Stomach (tissue), 19 donors: ENCODE measurements at places on chromosomes 3 and 15. TPM values are rescaled to one million over a fixed set of nuclear protein-coding genes. Genes with fewer than 3 reads are reported as not detected.

The ZNF860 gene
- 1.2 TPM for total RNA-seq

The FBN1 gene
- total RNA-seq: 53.0 TPM

The ULK4 gene
- total RNA-seq: 150 TPM

The UTS2B gene
- not detected for total RNA-seq

The UNC13C gene
- total RNA-seq: 6.4 TPM

The PLSCR5 gene
- total RNA-seq: not detected

The CEP70 gene
- 17.8 TPM for total RNA-seq

The NLGN1 gene
- total RNA-seq: 10.3 TPM

DNA sequence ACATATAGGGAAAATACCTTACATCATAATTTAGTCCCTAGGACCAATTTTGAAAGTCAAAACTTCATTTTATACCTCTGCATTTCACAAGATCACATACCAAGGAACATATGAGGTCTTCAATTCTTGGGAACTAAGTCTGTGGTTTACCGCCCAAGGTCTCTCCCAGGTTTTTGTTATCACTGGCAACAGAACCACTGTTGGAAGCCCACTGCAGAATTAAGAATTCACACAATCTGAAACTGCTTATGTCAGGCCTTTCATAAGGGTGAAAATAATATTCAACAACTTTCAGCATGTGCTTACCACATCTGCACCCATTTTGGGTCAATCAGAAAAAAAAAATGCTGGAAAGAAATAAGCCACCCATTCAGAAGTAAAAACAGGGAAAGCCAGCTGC, 107.2 kb upstream of the MME start:
- H3K36me3 ChIP-seq: no peaks in the 10 kb centered on the region
- no peaks in the 10 kb centered on the region for H3K4me1 ChIP-seq
- no peak overlapping the region for H3K27ac ChIP-seq
- no peaks in the 10 kb centered on the region for H3K27me3 ChIP-seq
- no peak for DNase-seq
- no peak overlapping the region for H3K4me3 ChIP-seq

DNA sequence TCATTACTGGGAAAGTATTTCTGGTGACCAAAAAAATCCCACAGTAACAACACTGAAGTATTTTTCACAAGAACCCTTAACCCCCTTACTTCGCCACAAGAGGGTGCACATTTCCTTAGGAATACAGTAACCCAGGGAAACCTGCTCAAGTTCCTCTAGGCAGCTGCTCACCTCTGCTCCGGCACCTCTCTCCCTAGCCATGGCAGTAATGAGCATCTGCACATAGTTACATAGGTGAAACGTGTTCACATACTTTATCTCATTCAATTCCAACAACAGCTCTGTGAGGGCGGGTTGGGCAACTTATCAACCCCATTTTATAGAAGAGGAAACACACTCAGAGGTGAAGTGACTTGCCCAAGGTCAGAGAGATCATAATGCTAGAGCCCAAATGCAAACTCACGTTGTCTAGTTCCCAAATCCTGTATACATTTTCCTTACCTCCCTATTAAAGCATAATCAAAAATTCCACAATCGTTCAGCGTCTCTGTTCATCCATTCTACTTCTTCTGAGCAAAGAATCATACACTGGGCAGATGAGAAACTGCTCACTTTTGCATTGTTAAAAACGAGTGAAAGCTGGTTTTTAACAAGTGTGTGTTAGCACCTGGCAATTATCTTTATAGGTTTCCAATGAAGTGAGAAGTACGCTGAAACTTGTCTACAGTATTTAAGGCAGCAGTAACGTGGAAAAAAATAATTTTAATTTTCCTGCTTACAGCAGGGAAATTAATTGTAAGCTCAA, 90.7 kb downstream of the IGF2BP2 start:
- no peaks in the 10 kb centered on the region for H3K36me3 ChIP-seq
- H3K4me1 ChIP-seq: peaks cover 13% of the 10 kb centered on the region
- no peak overlapping the region for H3K4me3 ChIP-seq
- no peaks in the 10 kb centered on the region for H3K27me3 ChIP-seq
- H3K27ac ChIP-seq: no peak overlapping the region

- DNase-seq: no peak
- no peak overlapping the region for H3K4me3 ChIP-seq
- H3K36me3 ChIP-seq: no peaks in the 10 kb centered on the region
- H3K27ac ChIP-seq: no peak overlapping the region
Observed at GRCh38 chr3:139957844-139958243, 22.9 kb downstream of the CLSTN2 start.

GRCh38 chr3:128340198-128340903, 126.3 kb downstream of the DNAJB8 start:
- H3K4me3 ChIP-seq: no peak overlapping the region
- H3K27ac ChIP-seq: no peak overlapping the region
- peaks cover 15% of the 10 kb centered on the region for H3K4me1 ChIP-seq
- no peaks in the 10 kb centered on the region for H3K27me3 ChIP-seq
- H3K36me3 ChIP-seq: peaks cover 11% of the 10 kb centered on the region

GRCh38 chr3:101193957-101194356, 126.4 kb downstream of the IMPG2 start:
- H3K4me3 ChIP-seq: no peak overlapping the region
- no peak for DNase-seq
- no peaks in the 10 kb centered on the region for H3K27me3 ChIP-seq
- no peaks in the 10 kb centered on the region for H3K4me1 ChIP-seq
- no peak overlapping the region for H3K27ac ChIP-seq
- no peaks in the 10 kb centered on the region for H3K36me3 ChIP-seq

- no peak overlapping the region for H3K4me3 ChIP-seq
- H3K4me1 ChIP-seq: no peaks in the 10 kb centered on the region
- H3K27me3 ChIP-seq: no peaks in the 10 kb centered on the region
- DNase-seq: no peak
- no peaks in the 10 kb centered on the region for H3K36me3 ChIP-seq
Observed at GRCh38 chr15:81357180-81357686, 16.8 kb downstream of the TMC3 start.

GRCh38 chr15:97146929-97147870, 813.3 kb upstream of the ARRDC4 start:
- no peak overlapping the region for H3K4me3 ChIP-seq
- no peaks in the 10 kb centered on the region for H3K27me3 ChIP-seq
- no peaks in the 10 kb centered on the region for H3K4me1 ChIP-seq
- DNase-seq: no peak

DNA sequence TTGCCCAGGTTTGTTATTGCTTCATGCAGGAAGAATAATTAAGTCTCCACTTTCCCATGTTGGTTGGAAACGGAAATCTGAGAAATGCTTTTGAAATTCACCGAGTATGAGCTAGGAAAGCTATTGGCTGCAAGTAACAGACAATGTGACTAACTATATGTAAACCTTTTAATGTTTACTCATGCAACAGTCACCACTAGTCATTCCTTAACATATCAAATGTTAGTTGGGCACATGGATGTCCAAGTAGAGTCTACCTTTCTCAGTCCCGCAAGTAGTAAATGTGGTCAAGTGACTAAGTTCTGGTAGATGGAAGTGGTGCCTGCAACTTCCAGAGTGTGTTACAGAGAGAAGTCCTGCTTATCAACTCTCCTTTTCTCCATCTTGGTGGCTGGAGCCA, 52.5 kb downstream of the KLF15 start:
- H3K27ac ChIP-seq: no peak overlapping the region
- DNase-seq: no peak
- no peak overlapping the region for H3K4me3 ChIP-seq
- H3K27me3 ChIP-seq: no peaks in the 10 kb centered on the region
- no peaks in the 10 kb centered on the region for H3K36me3 ChIP-seq
- H3K4me1 ChIP-seq: no peaks in the 10 kb centered on the region

DNA sequence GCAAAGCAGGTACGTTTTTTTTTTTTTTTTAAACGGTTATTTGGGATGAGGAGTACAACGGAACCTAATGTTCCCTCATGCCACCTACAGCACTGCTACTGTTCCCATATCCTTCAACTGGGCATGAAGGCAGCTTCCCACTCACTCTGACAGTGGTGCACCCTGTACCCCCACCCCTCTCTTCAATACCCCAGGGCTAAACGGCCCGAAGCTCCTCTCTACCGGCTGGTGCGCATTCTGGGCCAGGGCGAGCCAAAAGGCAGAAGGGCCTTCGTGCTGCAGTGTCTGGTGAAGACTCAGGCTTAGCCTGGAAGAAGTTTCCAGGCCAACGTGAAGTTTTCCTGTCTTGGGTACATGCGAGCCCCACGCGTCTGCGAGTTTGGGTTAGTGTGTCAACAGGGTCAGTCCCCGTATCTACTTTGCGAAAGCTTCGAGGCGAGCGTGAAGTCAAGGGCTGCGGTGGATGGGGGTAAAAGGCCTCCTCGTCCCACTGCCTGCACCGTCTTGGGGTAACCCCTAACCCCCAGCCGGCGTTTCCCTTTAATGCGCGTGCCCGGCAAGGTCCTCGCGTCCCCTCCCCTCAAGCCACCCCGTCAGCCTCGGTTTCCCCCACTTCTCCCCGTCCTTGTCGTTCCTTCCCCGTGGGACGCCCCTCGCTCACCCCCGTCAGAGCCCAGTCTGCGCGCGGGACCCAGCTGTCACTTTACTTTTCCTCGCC, 765 bp upstream of the UBE2E2 start:
- H3K27ac ChIP-seq: peak overlapping the region; percentile 84
- H3K36me3 ChIP-seq: no peaks in the 10 kb centered on the region
- peaks cover 41% of the 10 kb centered on the region for H3K4me1 ChIP-seq
- peak; percentile 28 for DNase-seq

DNA sequence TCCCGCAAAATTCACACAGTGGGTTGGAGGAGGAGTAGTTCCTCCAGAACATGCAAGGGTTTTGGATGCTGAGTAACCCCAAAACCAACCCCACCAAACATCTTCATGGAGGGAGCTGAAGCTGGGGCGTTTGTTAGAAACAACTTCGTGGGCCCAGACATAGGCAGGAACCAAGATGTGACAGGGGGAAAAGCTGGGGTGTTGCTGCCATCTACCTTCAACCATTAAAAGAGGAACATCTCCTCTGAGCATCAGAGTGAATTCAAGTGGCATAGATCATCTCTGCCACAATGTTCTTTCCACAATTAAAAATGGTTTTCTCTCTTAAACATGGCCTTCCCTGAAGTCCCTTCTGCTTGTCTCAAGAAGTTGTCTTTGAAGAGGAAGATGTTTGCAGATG, 20.5 kb downstream of the SIDT1 start:
- H3K36me3 ChIP-seq: no peaks in the 10 kb centered on the region
- peaks cover 28% of the 10 kb centered on the region for H3K4me1 ChIP-seq
- H3K4me3 ChIP-seq: no peak overlapping the region
- no peaks in the 10 kb centered on the region for H3K27me3 ChIP-seq

DNA sequence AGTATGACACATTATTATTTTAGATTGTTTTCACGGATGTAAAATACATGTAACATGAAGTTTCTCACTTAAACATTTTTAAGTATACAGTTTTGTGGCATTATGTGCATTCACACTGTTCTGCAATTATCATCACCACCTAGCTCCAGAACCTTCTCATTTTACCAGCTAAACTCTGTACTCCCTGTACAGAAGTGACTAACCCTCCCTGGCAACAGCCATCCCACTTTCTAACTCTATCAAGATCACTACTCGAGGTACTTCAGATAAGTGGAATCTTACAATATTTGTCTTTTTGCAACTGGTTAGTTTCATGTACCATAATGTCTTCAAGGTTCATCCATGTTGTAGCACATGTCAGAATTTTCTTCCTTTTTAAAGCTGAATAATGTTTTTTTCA, 116.3 kb upstream of the IGF1R start:
- no peak for DNase-seq
- no peaks in the 10 kb centered on the region for H3K4me1 ChIP-seq
- H3K27ac ChIP-seq: no peak overlapping the region
- no peaks in the 10 kb centered on the region for H3K36me3 ChIP-seq

DNA sequence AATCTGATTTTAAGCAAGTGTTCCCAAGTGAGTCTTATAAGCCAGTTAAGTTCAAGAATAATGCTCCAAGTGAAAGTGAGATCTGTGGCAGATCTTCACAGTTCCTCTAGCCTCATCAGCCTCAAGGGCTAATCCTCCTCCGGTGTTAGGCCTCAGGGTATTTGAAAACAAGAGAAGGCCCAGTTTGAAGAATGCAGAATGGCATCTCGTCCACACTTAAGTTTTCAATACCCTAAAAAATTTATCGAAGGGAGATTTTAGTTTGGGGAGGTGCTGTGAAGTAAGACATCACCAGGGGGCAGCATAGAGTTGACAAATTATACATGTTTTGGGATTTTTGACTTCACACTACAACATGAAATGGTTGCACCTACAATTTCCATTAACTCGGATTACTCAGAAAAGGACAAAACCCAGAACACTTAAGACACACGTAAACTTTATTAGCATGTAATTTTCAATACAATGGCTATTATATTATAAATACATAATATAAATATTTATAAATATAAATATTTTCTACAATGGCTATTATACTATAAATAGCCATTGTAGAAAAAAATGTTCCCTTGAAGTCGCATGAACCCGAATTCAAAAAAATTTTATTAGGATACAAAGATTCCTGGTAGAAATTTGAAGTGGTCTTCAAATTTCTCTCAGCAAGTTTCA, 2.3 kb upstream of the TMEM266 start:
- no peaks in the 10 kb centered on the region for H3K36me3 ChIP-seq
- H3K27ac ChIP-seq: no peak overlapping the region
- H3K4me3 ChIP-seq: peak overlapping the region; percentile 21

GRCh38 chr3:169268286-169268776, 395.2 kb downstream of the MECOM start:
- no peak overlapping the region for H3K4me3 ChIP-seq
- no peaks in the 10 kb centered on the region for H3K36me3 ChIP-seq
- H3K4me1 ChIP-seq: peaks cover 70% of the 10 kb centered on the region
- H3K27ac ChIP-seq: peak overlapping the region; percentile 71

DNA sequence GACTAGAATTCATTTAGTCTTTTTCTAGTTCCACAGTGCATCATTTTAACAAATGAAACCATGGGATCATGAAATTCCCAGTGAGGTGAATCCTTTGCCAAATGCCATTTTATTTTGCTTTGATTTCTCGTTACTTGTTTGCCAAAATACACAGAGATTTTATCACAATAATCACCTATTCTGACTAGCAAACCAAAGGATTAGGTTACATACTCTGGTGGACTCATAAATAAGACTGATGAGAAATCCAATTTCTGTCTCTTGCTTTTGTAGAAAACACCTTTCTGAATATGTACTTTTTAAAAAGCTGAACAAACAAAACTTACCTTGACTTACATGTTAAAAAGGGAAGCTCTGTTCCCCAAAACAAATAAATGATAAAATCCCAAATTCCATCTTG, 12.2 kb downstream of the ERC2 start:
- H3K27ac ChIP-seq: no peak overlapping the region
- no peak for DNase-seq
- H3K4me3 ChIP-seq: no peak overlapping the region
- no peaks in the 10 kb centered on the region for H3K36me3 ChIP-seq
- no peaks in the 10 kb centered on the region for H3K27me3 ChIP-seq
- no peaks in the 10 kb centered on the region for H3K4me1 ChIP-seq

DNA sequence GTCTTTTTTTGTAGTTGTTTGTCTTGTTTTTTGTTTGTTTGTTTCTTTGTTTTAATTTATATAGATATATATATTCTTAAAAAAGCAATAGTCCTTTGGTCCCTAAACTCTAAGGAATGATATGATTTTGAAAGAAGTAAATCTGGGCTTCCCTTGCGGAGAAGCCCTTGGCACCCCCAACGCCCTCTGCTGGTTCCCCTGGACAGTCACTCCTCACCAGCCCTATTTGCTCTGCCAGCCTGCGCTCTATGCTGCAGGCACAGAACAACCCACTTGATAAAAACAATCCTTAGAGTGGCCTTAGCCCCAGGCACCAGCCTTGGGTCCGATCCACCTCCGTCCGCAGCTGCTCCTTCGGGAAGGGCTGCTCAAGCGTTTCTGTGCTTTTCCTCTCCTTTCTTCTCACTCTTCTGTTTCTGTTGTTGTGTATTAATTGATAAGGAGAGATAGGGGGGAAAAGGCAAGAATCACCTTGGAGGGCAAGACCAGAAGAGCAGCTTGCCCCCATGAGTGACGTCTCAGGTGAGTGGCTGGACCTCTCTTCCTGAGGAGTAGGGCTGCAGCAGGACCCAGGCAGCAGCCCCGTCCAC, 13.7 kb upstream of the PARP6 start:
- H3K4me1 ChIP-seq: no peaks in the 10 kb centered on the region
- H3K4me3 ChIP-seq: no peak overlapping the region
- no peaks in the 10 kb centered on the region for H3K36me3 ChIP-seq
